ENCODE measurements at places on chromosomes 6 and 20.

DNA sequence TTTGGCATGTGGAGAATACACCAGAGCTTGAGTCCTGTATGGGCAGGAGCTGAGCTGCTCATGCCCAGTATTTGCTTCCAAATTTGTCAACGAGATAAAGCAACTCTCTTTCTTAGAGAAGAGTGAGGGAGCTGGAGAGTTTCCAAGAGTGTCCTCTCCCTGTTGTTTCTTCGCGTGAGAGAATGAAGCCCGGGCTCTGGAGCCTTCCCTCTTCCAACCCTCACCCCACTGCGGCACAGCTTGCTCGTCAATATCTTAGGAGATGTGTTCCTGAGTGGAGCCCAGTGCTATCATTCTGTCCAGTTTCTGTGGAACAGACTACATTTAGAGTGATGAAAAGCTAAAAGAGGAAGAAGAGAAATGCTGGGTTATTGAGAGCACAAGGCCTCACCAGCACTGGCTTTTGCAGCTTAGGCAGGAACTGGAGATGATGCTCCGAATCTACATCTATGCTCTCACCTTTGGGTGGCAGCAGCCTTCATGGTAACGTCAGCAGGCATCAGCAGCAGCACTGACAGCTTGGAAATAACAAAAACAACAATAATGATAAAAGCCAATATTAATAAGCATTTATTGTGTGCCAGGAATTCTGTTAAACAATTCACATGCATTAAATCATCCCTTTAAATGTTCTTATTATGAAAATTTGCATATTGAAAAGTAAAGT is 66.5 kb upstream of the TFB1M start:
- DNase-seq: no peak

- no peak for DNase-seq
These were observed 3.5 kb downstream of the TENT5A start for GRCh38 chr6:81748994-81749393.

GRCh38 chr6:79170959-79171358 is 63.5 kb downstream of the HMGN3 start:
- no peak for DNase-seq

GRCh38 chr6:167990016-167990945 is 7.2 kb upstream of the KIF25 start:
- DNase-seq: no peak

- DNase-seq: no peak
These were observed 28.0 kb upstream of the MLIP start for GRCh38 chr6:54083287-54083686.

DNA sequence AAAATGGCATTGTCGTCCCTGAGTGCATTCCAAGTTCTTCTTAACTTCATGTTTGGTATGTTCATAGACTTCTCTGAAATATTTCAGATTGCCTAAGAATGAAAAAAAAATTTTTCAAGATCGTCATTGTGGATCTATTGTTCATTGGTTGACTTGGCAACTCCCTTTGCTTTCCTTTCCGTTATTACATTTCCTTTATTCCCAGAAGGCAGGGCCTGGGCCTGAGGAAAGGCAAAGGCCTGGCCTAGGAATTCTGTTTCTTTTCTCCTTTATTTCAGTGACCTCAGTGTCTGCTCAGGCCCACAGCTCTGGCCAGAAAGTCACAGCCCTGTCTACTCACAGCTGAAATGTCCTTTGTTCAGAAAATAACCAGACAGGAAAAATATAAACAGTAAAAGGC is 401.6 kb upstream of the PLCB4 start:
- DNase-seq: no peak

DNA sequence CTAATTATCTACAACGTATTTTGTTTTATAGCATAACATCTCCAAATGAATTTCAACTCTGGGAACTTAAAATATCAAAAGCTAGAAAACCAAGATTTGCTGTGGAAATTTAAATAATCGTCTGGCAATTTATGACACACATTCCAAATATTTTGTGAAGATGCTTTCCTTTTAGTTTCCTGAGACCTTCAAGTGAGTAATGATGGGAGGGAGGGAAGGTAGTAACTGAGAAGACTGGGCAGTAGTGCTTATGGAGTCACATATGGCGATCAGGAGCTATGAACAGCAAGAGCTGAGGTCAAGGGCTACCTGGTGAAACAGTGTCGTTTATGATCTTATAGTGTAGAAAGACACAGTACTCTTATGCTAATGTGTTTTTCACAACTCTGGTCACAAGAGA is 178.2 kb upstream of the THEMIS start:
- DNase-seq: no peak

GRCh38 chr20:51420111-51420510 is 122.4 kb downstream of the NFATC2 start:
- no peak for DNase-seq

DNA sequence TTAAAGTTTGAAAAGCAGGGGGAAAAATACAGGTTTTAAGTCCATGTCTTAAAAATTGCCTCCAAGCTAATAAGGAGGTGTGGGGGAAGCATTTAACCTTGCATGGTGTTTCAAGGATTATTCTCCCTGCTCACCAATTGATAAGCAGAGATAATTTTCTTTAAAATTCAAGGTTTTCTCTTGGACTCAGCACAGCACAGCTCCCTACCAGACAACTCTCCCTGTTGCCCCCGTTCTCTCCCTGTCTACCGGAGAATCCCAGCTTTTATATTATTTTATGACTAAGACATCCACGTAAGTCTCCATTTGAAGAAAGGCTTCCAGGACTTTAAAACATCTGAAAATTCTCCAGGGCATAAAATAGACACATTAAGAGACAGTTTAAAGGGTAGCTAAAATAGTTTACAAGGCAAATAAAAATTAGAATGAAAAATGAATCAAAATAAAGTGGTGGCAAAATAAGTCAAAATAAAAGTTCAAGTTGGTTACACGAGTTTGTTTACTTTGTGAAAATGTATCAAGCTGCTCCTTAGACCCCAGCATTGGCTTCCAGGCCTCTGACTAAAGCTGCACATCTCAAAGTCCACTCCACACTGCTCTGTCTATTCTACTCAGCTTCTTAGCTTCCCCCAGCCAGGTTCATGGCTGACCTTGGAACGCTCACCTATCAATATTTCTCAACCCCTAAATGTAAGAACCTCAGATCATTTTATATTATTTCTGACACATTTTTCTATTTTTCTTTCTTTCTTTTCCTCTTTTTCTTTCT is 188.6 kb upstream of the PLCB4 start:
- DNase-seq: no peak

DNA sequence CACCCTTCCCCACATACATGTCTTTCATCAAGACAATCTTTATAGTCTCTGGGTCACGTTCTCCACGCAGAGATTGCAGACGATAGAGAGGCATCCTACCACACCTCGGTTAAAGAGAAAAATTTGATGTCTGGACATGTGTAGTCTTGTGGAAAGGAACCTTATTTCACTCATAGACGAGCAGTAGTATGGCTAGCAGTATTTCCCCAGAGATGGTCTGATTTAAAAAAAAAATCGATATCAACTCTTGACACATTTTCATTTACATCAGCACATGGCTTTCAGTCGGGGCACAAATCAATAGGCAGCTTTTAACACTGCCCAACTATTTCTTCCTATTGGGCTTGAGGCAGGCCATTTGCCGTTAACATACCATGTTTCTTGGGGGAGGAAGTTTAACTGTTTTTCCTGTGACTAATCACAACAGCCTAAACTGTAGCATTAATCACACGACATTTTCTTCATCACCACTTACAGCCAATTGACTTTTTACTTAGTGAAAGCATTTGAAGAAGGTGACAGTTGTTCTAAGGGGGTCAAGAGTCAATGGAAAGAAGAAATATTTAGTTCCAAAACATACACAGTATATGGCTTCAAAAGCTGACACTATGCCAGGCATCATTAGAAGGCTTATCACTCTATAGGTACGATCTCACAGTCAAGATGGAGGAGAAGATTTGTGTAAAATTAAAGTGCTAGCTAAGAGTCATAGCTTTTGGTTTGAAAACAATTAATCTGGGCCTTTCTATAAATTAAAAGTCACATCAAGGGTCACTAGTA is 129.5 kb upstream of the HDAC2 start:
- no peak for DNase-seq

- DNase-seq: no peak
These were observed 184.6 kb downstream of the QKI start for GRCh38 chr6:163599136-163599535.

- no peak for DNase-seq
These were observed 62.0 kb upstream of the TENT5A start for GRCh38 chr6:81814370-81815076.

- no peak for DNase-seq
These were observed 29.5 kb upstream of the TCFL5 start for GRCh38 chr20:62891111-62891510.

GRCh38 chr6:163667372-163668060 is 253.0 kb downstream of the QKI start:
- DNase-seq: no peak

DNA sequence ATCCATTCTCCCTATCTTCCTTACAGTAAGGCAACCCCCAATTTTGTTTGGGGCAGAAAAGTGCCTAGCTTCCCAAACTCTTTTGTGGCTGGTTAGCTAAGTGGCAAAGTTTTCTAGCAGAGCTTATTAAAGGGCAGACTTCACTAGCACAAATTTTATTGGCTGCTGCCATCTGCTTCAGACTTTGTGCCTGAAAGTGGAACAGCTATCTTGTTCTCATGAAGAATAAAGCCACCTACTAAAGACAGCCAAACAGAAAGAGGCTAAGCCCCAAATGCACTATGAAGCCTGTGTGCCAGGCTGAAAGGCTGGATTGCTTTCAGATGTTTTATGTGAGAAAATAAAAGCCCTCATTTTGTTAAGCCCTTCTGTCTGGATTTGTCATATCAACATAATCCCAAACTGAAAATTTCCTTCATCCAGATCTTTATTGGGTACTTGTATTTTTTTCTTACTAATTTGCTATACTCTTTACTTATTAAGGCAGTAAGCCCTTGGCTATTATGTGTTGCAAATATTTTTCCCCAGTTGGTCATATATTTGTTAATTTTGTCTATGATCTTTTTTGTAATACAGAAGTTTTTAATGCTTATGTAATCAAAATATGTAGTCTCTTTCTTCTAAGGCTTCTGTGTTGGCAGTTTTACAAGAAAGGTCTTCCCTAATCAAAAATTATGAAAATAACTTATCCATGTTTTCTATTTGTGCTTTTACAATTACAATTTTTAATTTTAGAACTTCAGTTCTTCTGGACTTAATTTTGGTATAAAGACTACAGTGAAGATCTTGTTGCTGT is 191.1 kb downstream of the TASP1 start:
- no peak for DNase-seq

DNA sequence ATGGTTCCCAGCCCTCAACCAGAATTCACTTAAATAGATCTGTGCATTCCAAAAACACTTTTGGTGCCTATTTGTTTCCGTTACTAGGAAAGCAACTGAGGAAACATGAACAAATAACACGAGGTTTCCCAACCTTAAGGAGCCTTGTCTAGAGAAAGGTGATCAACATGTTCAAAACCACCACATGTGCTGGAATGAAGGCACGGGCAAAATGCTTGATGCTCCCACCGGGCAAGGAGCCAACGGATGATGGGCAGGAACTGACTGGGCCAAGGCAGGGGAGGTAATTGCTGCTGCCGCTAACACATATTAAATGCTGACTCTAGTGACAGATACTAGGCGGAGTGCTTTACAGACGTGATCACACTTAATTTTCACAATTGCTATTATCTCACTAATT is 2.5 kb downstream of the MYLK4 start:
- no peak for DNase-seq

DNA sequence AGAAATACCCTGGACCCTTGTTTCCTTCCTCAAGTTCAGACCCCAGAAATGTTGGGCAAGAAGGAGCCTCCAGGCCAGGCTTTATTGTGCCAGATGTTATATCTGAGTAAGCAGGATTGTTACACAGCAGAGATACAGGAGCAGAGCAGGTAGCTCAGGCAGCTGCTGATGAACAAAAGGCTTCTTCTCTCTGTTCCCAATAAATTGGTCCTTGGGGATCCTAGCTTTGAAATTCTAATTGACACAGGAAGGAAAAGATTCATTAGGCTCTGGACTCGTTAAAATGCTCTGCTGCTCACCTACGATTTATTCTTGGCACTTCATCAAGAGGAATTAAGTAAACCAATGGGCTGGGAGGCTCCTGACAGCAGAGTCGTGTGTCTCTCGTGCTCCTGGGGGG is 54.2 kb downstream of the RALY start:
- DNase-seq: no peak

All from stimulated activated CD8-positive, alpha-beta memory T cell treated with anti-CD3 and anti-CD28 coated beads, Interleukin-2, amount 100 ng/mL, for 1 hour (primary cell).